T-helper 17 cell (primary cell): ENCODE measurements at places on chromosomes 7 and 10. TPM values are rescaled to one million over a fixed set of nuclear protein-coding genes. Genes with fewer than 3 reads are reported as not detected.

DNA sequence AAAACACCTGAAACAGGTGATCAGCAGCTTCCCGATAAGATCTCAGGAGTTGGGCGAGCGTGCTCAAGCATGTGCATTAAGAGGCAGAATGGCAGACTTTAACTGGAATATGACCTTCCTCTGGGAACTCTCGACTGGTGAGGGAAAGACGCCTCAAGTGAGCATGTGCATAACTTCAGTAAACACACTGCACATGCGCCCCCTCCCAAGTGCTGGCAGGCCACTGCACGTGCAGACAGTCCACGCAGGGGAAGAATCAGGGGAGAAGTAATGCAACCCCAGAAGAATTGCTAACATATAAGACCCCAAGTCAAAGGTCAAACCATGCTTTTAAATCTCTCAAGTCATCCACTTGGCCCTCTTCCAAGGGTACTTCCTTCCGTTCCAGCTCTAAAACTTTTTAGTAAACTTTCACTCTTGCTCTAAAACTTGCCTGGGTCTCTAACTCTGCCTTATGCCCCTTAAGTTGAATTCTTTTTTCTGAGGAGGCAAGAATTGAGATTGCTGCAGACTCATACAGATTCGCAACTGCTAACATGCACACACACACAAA lies 541.0 kb downstream of the TNS3 start:
- no peak for DNase-seq

- DNase-seq, result no peak
Observed at GRCh38 chr7:86747698-86748097, 104.0 kb downstream of the GRM3 start.

DNA sequence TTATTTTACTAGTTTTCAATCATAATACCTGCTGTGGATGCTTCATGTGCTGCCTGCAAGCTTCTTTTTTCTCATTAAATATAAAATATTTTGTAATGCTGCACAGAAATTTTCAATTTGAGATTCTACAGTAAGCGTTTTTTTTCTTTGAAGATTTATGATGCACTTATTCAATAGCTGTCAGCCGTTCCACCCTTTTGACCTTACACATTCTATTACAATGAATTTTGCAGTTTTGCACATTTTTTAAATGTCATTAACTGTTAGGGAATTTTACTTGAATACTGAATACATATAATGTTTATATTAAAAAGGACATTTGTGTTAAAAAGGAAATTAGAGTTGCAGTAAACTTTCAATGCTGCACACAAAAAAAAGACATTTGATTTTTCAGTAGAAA lies 103.0 kb downstream of the PTEN start:
- DNase-seq, result no peak

Gene FOXI2
- not detected for total RNA-seq

Gene TFPI2
- 1.5 TPM for total RNA-seq

Gene NUP205
- total RNA-seq, result 45.4 TPM
